Smooth muscle cell of the brain vasculature (primary cell): ENCODE measurements at places on chromosomes 3 and 15.

DNA sequence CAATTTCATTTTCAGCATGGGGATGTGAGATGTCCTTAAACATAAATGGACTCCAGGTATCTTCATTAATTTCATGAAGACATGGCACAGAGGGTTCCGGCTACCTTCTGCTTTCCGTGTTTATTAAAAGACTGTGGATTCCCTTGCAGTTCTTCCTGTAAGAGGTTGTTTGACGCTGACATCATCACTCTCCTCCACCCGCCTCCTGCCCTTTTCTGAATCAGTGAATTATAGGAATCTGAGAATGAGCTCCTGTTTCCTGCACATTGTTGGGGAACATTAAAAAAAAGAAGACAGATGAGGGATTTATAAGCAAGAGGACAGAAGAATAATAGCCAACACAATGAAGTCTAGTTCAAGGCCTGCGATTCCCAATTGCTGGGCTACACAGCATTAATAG lies 191.3 kb downstream of the LPP start:
- no peak for DNase-seq

DNA sequence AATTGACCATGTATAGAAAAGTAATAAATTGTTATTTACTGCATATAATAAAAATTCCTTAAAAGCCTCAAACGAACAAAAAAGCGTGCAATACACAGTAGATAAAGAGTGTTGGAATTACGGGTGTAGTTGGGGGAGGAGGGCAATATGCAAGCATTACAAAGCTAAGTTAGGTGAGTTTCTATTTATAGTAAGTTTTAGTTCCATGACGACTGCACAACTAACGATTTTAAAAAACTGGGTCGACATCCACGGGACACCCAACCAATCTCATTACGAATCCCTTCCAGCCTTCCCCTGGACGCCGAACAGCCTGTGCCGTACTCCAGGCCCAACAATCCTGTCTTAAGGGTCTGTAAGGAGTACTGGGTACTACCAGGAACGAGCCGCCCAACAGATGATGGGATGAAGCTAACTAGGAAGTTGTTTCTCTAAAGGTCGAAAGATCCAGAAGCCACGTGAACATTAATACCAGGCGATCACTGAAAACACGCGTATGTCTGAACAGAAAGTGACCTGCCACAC lies 677 bp downstream of the POLQ start:
- DNase-seq = no peak

GRCh38 chr3:43090238-43090637 lies 15.6 kb downstream of the POMGNT2 start:
- no peak for DNase-seq

DNA sequence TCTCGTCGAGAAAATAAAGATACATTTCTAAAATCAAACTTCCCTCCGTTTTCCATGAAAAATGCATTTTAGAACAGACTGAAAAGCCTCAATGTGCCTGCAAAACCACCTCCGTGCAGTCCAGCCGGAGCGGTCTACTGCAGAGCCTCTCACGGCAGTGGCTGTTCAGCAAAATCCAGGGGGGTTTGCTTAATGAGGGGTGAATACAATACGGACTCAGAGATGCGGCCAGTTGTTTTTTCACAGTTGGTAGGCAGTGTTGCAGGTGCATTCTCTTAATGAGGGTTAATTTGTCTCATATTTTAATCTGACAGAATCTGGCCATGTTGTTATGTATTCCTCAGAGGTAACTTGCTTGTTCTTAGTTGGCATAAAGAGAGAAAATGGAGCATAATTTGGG lies 223.0 kb downstream of the EBLN2 start:
- DNase-seq = no peak
